Right atrium auricular region (tissue), 2 donors: ENCODE measurements at places on chromosomes 4 and X.

- DNase-seq, result peak; percentile 84
These were observed at the start of gene DNASE1L1 for GRCh38 chrX:154409222-154409871. Gene DNASE1L1 (minus strand): TSS chrX:154409254. CDS start chrX:154405568, 3,686 bp downstream.

GRCh38 chrX:153580700-153581386, 18.1 kb downstream of the CCNQ start:
- DNase-seq, result no peak

GRCh38 chr4:16779028-16779675, 119.3 kb downstream of the LDB2 start:
- DNase-seq, result no peak

GRCh38 chr4:182289809-182290208, 46.6 kb downstream of the TENM3 start:
- DNase-seq, result no peak
